ENCODE measurements at places on chromosomes 16 and 17. TPM values are rescaled to one million over a fixed set of nuclear protein-coding genes. Genes with fewer than 3 reads are reported as not detected.

The CDH8 gene
- total RNA-seq: not detected

The CHAD gene
- total RNA-seq: not detected

The ANKFN1 gene
- not detected for total RNA-seq

The CLEC18A gene
- total RNA-seq: 0.08 TPM

The SLFN14 gene
- total RNA-seq: not detected

The SLFN13 gene
- total RNA-seq: 2.7 TPM

The DYNLRB2 gene
- total RNA-seq: not detected

The GDPD1 gene
- total RNA-seq: 1.5 TPM

The PIK3R6 gene
- total RNA-seq: not detected

The ITGAL gene
- total RNA-seq: not detected

The SLC5A10 gene
- not detected for total RNA-seq

The P3H4 gene
- 14.7 TPM for total RNA-seq

The TBC1D3G gene
- not detected for total RNA-seq

The TBC1D3I gene
- total RNA-seq: not detected

The ANKRD11 gene
- 51.7 TPM for total RNA-seq

The TMIGD1 gene
- total RNA-seq: not detected

The IRX5 gene
- 7.7 TPM for total RNA-seq
